Smooth muscle cell of the coronary artery (primary cell): ENCODE measurements at places on chromosomes 12 and 14. TPM values are rescaled to one million over a fixed set of nuclear protein-coding genes. Genes with fewer than 3 reads are reported as not detected.

Gene TMPRSS12
- not detected in 2 replicates for total RNA-seq

Gene P3H3
- total RNA-seq, result 74.8 and 101 TPM in 2 replicates

Gene OAS3
- 2.3 and 2.6 TPM in 2 replicates for total RNA-seq

Gene NR1H4
- not detected in 2 replicates for total RNA-seq

Gene PAPOLA
- 52.7 and 57.0 TPM in 2 replicates for total RNA-seq

Gene SIX1
- 0.45 and 1.1 TPM in 2 replicates for total RNA-seq
